ENCODE measurements at places on chromosomes 12 and 14. TPM values are rescaled to one million over a fixed set of nuclear protein-coding genes. Genes with fewer than 3 reads are reported as not detected.

ACOT6 gene
- not detected for total RNA-seq

DNA sequence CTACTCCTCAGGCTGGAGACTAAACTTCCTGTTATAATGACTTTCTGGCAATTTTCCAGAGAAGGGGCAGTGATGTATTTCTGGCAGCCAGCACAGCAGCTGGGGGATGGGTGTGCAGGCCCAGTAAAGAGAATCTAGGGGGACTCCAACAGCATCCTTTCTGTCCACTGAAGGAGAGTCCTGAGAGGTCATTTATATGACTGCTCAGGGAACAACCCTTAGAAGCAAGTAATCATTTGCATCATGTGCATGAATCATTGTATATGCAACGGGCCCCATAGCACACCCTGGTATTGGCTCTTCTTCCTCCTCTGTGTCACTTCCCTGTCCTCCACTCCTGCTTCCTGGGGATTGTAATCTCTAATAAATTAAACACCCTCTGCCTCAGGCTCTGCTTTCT is 493.8 kb downstream of the RPS29 start:
- H3K4me3 ChIP-seq = no peak overlapping the region
- no peaks in the 10 kb centered on the region for H3K4me1 ChIP-seq
- no peaks in the 10 kb centered on the region for H3K27me3 ChIP-seq
- no peak for DNase-seq
- no peaks in the 10 kb centered on the region for H3K36me3 ChIP-seq

NKX2-1 gene
- not detected for total RNA-seq

- H3K36me3 ChIP-seq = peaks cover 8% of the 10 kb centered on the region
- H3K27ac ChIP-seq = no peak overlapping the region
- no peaks in the 10 kb centered on the region for H3K27me3 ChIP-seq
Observed at GRCh38 chr12:108709697-108710096, 21.6 kb downstream of the CORO1C start.

DNA sequence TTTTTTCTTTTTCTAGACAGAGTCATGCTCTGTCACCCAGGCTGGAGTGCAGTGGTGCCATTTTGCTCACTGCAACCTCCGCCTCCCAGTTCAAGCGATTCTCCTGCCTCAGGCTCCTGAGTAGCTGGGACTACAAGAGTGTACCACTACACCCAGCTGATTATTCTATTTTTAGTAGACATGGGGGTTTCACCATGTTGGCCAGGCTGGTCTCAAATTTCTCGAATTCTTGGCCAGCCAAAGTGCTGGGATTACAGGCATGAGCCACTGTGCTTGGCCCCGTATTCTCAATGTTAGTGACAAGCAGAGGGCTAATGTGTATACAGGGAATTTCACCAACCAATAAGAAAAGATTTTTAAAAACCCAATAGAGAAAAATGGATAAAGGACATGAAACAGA is 8.4 kb downstream of the PLBD2 start:
- no peaks in the 10 kb centered on the region for H3K36me3 ChIP-seq
- H3K27me3 ChIP-seq = no peaks in the 10 kb centered on the region
- H3K4me3 ChIP-seq = no peak overlapping the region

- H3K27me3 ChIP-seq = no peaks in the 10 kb centered on the region
- H3K36me3 ChIP-seq = no peaks in the 10 kb centered on the region
- H3K4me3 ChIP-seq = no peak overlapping the region
- peaks cover 26% of the 10 kb centered on the region for H3K4me1 ChIP-seq
- DNase-seq = no peak
- H3K27ac ChIP-seq = peak overlapping the region; percentile 19
Observed at GRCh38 chr12:105740970-105741725, 397.6 kb downstream of the NUAK1 start.

LHX5 gene
- not detected for total RNA-seq

SPIC gene
- total RNA-seq = not detected

FAM186B gene
- 0.57 TPM for total RNA-seq

DNA sequence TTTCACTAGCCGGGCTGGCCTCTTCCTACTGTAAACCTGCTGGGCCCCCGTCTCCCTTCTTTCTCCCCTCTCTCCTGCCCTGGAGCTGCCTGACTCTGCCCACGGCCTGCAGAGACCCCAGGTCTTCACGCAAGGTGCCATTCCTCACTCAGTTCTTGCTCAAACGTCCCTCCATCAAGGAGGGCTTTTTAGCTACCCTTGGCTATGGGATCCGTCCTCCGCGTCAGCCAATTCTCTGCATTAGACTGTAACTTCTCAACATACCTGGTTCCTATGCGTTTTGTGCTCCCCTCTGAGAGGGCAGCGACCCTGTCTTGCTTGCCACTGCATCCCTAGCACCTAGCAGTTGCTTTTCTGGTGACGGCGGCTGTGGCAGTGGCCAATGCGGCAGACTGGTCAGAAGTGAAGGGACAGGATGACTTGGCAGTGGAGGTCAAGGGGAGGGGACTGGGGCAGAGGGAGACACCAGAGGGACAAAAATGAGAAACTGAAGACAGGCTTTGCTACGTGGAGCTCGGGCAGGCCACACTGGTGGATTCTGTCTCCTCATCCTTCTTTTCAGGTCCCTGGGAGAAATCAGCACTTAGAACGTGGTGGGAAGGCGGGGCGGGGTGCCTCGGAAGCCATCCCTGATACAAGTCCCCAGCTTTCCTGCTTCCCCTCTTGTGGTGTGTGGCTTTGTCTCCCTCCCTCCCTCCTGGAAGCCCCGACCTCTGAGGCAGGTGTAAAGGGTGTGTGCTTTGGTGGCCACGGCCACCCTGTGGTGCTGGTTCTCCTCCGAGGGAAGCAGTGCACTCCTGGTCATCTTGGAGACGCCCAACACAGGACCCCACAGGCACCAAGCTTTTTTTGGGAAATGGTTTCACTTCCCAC is 1.8 kb downstream of the B3GNT4 start:
- no peak for DNase-seq
- peaks cover 20% of the 10 kb centered on the region for H3K27me3 ChIP-seq
- H3K36me3 ChIP-seq = peaks cover 19% of the 10 kb centered on the region
- H3K4me1 ChIP-seq = peaks cover 6% of the 10 kb centered on the region
- H3K4me3 ChIP-seq = no peak overlapping the region

PPP1R1A gene
- total RNA-seq = 0.58 TPM

GRCh38 chr12:5498076-5498475 is 66.2 kb downstream of the NTF3 start:
- H3K4me1 ChIP-seq = peaks cover 10% of the 10 kb centered on the region
- H3K4me3 ChIP-seq = no peak overlapping the region
- peak; percentile 16 for DNase-seq

GRCh38 chr14:69861025-69861569 is 18.1 kb upstream of the SMOC1 start:
- no peaks in the 10 kb centered on the region for H3K4me1 ChIP-seq
- no peaks in the 10 kb centered on the region for H3K36me3 ChIP-seq
- DNase-seq = no peak
- H3K27ac ChIP-seq = no peak overlapping the region
- no peak overlapping the region for H3K4me3 ChIP-seq
- H3K27me3 ChIP-seq = peaks cover 3% of the 10 kb centered on the region

DNA sequence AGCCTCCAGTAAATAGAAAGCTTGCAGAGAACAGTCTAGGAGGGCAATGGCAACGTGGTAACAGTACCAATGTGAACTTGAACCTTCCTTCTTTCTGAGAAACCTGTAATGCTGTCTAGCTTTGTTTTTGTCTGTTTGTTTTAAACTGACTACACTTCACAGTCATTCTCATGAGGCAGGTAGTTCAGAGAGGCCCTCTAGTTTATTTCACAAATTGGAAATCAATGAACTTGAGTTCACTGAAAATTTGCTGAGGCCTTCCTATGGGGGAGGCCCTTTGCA is 2.9 kb upstream of the ATP2A2 start:
- no peaks in the 10 kb centered on the region for H3K27me3 ChIP-seq
- H3K4me3 ChIP-seq = no peak overlapping the region
- H3K27ac ChIP-seq = no peak overlapping the region
- DNase-seq = no peak
- H3K36me3 ChIP-seq = peaks cover 4% of the 10 kb centered on the region

ITGA7 gene
- total RNA-seq = 26.5 TPM

DNA sequence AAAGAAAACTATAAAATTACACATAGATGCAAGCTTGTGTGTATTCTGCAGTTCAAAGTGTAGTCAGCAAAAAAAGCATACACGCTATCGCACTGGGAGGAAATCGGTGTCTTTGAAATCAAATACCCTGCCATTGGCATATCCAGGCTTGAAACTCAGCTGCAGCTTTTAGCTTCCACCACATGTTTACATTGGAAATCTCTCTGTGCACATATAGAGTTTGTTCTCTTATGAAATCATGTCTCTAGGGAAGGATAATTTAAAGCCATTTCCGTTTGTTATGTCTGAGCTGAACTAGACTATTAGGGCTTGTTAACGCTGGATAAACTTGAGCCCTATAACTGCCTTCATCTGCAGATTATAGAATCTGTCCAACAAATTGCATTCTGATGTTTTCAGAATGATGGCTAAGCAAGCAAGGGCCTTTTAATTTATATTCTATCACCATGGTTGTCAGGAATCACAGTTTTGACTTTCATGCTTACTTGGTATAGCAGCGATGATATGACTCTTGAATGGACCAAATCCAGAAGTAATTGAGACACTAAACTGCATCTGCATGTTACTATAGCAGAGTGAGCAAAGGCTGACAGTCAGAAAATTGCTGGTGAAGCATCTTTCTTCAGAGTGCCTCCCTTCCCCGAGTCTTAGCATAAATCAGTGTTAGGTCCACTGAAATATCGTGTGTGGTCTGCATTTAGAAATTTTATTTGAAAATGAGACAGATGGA is 442.8 kb downstream of the ZFP36L1 start:
- no peak for DNase-seq
- no peaks in the 10 kb centered on the region for H3K27me3 ChIP-seq
- H3K4me3 ChIP-seq = no peak overlapping the region
- no peaks in the 10 kb centered on the region for H3K36me3 ChIP-seq
- no peak overlapping the region for H3K27ac ChIP-seq
- H3K4me1 ChIP-seq = no peaks in the 10 kb centered on the region

CABP1 gene
- 0.19 TPM for total RNA-seq

DNA sequence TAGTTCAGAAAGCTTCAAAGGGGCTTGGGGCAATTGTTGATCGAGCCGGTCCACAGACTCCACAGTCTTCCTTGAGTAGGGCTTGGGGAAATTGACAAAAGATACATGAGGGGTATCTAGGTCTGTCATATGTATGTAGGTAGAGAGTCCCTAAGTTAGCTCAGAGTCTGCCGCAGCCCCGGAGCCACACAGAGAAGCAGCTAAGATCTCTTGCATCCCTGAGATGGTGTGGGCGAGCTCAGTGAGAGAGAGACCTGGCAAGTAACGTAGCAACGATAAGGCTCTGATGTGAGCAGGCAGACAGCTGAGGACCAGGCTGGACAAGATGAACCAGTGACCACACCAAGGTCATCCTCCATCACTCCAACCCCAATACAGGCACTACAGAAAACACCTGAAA is 297.6 kb downstream of the TMEM132D start:
- no peaks in the 10 kb centered on the region for H3K36me3 ChIP-seq
- no peaks in the 10 kb centered on the region for H3K27me3 ChIP-seq
- no peak for DNase-seq
- H3K4me1 ChIP-seq = peaks cover 31% of the 10 kb centered on the region

KRT75 gene
- not detected for total RNA-seq

DNA sequence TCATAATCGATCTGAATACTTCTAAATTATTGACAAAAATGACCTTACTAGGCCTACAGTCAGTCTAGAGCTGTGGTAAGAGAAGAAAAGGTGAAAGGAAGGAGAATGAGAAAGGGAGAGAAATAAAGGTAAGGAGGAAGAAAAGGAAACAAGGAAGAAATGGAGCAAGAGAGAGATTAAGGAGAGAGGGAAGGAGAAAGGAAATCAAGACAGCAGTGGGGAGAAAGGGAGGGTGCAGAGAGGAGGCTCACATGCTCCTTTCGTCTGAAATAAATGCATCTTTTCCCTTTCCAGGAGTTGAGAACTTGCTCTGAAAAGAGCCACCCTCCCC is 3.7 kb downstream of the RNASE9 start:
- H3K27ac ChIP-seq = no peak overlapping the region
- H3K27me3 ChIP-seq = no peaks in the 10 kb centered on the region
- H3K4me1 ChIP-seq = no peaks in the 10 kb centered on the region
- DNase-seq = no peak
- H3K4me3 ChIP-seq = no peak overlapping the region
- no peaks in the 10 kb centered on the region for H3K36me3 ChIP-seq

- peaks cover 8% of the 10 kb centered on the region for H3K36me3 ChIP-seq
- H3K27ac ChIP-seq = no peak overlapping the region
- peaks cover 19% of the 10 kb centered on the region for H3K4me1 ChIP-seq
- no peaks in the 10 kb centered on the region for H3K27me3 ChIP-seq
- no peak for DNase-seq
Observed at GRCh38 chr14:21091821-21092272, 6.6 kb downstream of the ZNF219 start.

DNA sequence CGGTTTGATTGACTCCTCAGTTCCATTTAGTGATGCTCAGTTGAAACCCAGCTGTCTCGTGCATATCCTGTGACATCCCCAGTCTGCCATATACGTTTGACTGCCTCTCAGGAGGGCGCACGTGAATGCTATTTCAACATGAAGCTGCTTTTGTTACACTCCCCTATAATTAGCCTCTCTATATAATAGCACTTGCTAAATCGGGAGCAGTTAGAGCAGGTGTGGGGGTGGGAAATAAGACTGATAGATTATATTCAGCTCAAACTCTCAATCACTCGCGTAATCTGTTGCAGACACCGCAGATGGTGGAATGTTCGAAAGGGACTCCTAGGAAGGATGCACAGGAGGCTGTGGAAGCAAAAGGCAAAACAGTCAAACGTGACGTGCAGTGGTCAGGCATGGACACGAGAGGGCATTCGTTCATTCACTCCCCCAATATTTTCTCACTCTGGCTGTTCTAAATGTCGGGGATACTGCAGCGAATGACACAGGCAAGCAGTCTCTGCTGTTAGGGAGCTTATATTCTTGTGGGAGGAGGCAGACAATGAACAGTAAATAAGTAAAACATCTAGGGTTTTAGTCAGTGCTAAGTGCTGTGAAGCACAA is 29.8 kb downstream of the KCNA1 start:
- H3K27ac ChIP-seq = no peak overlapping the region
- H3K4me1 ChIP-seq = no peaks in the 10 kb centered on the region
- H3K36me3 ChIP-seq = no peaks in the 10 kb centered on the region
- H3K4me3 ChIP-seq = no peak overlapping the region
- no peak for DNase-seq
- no peaks in the 10 kb centered on the region for H3K27me3 ChIP-seq

DIO2 gene
- 4.7 TPM for total RNA-seq

GSG1 gene
- total RNA-seq = not detected

CRACR2A gene
- 0.96 TPM for total RNA-seq

ERBB3 gene
- total RNA-seq = 3.8 TPM

- H3K27ac ChIP-seq = no peak overlapping the region
- no peaks in the 10 kb centered on the region for H3K27me3 ChIP-seq
- H3K4me3 ChIP-seq = no peak overlapping the region
- peaks cover 23% of the 10 kb centered on the region for H3K4me1 ChIP-seq
Observed at GRCh38 chr12:7856516-7856915, 16.2 kb downstream of the SLC2A14 start.

DNA sequence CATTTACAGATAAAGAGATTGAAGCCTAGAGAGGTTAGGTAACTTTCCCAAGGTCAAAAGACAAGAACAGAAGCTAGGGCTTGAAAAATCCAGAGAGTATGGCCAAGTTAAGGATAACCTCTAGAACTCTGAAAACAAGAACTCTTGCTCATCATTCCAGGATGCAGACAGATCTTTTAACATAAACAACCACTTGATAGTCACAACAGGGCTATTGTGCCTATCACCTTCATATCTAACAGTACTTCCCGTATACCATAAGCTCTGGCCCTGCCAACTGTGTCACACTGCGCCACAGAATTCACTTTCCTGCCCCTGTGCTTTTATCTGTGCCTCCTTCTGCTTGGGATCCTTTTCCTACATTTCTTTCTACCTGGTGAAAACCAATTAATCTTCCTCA is 18.2 kb downstream of the ERP29 start:
- H3K4me1 ChIP-seq = no peaks in the 10 kb centered on the region
- no peak overlapping the region for H3K4me3 ChIP-seq
- no peak overlapping the region for H3K27ac ChIP-seq
- peaks cover 45% of the 10 kb centered on the region for H3K36me3 ChIP-seq
